GM18507 (cell line): ENCODE measurements at places on chromosomes 2 and 18.

DNA sequence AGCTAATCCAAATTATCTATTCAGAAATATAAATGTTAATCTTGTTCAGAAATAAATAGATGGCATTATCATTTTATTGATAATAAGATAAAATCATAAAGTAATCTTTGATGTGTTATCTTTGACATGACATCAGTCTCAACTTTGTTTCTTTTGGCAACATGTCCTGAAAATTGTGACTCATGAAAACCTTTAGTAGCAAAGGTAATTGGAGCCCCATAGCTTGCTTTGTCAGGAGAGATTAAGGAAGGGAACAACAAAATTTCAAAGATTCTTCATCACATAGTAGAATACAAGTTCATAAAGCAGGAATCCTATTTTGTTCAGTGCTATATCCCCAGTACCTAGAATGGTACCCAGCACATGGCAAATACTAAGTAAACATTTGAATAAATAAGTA lies 165.4 kb downstream of the KCNE4 start:
- DNase-seq: no peak

GRCh38 chr2:86087936-86088850 lies 17.5 kb downstream of the POLR1A start:
- no peak for DNase-seq

GRCh38 chr18:69854455-69854854 lies 93.2 kb downstream of the CD226 start:
- DNase-seq: no peak

GRCh38 chr2:174563530-174564282 lies 33.9 kb downstream of the WIPF1 start:
- no peak for DNase-seq

DNA sequence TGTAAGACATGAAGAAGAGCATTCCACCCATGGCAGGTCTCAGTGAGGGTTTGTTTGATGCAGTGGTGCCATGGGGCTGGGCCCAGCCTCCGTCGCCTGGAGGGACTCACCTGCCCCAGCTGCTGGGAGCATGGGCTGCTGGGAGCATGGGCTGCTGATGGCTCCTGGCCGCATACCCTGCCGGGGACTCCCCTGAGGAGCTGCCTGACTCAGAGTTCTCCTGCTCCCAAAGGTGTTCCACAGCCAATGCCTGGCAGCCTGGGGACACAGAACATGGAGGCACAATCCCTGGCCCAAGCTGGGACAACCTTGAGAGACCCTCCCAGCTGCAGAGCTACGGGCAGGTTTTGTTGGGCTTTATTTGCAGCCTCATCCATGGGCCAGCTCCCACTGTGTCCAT lies 108.4 kb downstream of the COPS8 start:
- DNase-seq: no peak

GRCh38 chr2:538646-539045 lies 138.6 kb downstream of the TMEM18 start:
- no peak for DNase-seq

DNA sequence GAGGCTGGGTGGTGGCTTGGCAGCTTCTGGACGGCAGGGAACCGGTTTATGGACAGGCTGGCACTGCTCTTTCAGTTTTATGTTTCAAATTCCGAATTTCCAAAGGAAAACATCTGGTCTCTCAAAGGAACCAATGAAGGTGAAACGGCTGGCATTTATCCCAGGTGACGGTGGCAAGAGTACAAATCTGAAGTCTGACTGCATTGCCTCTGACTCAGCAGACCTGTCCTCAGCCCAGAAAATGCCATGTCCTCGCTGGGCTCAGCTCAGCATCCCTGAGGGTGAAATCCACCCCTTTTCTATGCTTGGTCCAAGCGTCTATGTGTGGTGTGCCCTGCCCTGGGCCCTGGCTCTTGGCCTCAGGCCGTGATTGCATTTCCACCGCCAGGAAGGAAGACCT lies 38.1 kb downstream of the NAPG start:
- no peak for DNase-seq

- DNase-seq: no peak
Observed at GRCh38 chr2:203740871-203741281, 34.4 kb downstream of the CD28 start.

GRCh38 chr2:143700865-143701264 lies 571.6 kb downstream of the ARHGAP15 start:
- no peak for DNase-seq

GRCh38 chr2:26639685-26640243 lies 1.4 kb downstream of the CIB4 start:
- DNase-seq: no peak

DNA sequence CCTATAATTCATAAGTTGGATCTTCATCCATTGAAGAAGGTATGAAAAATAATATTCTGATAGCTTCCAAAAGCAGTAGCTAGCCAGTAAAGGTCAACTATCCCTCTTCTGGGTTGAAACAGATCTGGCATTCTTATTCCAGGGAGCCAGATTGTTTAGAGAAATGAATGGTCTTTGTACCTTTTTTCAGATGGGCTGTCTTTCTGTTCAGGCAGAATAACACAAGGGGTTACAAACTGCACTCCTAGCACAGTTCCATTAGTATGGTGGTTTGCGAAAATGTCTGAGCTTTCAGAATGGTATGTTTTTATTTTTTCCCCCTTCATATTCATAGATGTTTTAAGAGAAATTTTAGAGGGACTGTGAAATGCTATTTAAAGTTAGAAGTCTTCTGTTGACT lies 47.5 kb upstream of the TMEM178A start:
- DNase-seq: no peak
